ENCODE measurements at places on chromosomes 11 and 22.
A peak's percentile ranks its signal among the peaks of the same experiment; 100 is the strongest.

- DNase-seq, result no peak
These were observed 15.1 kb downstream of the TBX1 start for GRCh38 chr22:19775496-19776325.

DNA sequence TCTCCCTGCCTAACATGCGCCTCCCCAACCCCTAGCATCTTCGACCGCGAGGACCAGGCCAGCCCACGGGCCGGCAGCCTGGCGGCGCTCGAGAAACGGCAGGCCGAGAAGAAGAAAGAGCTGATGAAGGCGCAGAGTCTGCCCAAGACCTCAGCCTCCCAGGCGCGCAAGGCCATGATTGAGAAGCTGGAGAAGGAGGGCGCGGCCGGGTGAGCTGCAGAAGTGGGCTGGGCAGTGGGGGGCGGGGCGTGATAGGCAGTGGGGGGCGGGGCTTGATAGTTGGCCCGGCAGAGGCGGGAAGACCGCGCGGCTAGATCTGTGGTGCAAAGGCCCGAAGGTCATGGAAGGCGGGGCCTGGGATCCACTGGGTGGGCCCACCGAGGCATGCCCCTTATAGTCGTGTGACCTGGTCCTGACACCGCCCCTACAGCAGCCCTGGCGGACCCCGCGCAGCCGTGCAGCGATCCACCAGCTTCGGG lies 8.7 kb downstream of the SELENOM start:
- no peak for DNase-seq

- DNase-seq, result peak; percentile 61
These were observed 50.2 kb downstream of the FLRT1 start for GRCh38 chr11:64085906-64086257.

DNA sequence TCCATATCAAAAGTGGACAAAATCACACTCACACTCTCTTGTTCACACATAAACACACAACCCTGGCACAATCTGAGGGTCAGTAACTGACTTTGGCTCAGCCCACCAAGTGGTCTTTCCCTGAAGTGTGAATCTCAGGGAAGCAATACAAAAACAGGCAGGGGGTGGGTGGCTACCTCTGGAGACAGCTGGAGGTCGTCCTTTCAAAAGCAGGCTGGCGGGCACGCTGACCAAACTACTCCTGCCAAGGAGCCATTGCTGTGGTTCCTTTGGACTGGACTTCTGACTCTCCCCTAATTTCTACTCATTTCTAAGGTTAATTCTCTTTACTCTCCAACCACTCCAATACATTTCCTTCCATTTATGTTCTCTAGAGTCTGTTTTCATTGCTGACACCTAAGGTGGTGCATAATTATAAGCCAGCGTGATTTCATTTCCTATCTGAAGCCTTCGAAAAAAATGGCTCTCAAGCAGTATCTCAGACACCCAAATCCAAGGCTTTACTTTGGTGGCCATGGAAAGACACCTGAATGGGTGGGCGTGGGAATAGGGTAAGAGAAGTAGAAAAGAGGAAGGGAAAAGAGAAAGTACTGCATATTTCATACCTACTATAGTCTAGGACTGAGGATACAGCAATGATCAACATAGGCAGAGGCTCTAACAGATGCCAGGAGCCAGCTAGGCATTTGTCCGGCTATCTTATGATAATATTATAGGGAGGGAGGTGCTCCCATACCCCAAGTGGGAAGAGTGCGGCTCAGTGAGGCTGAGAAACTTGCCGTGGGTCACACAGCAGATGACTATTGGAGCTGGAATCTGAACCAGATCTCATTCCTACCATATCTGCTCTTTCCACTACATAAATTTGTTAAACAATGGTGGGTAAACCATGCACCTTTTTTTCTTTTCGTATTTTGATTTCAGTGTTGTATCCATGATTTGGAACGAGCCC lies 22.0 kb downstream of the FZD4 start:
- DNase-seq, result peak; percentile 23

DNA sequence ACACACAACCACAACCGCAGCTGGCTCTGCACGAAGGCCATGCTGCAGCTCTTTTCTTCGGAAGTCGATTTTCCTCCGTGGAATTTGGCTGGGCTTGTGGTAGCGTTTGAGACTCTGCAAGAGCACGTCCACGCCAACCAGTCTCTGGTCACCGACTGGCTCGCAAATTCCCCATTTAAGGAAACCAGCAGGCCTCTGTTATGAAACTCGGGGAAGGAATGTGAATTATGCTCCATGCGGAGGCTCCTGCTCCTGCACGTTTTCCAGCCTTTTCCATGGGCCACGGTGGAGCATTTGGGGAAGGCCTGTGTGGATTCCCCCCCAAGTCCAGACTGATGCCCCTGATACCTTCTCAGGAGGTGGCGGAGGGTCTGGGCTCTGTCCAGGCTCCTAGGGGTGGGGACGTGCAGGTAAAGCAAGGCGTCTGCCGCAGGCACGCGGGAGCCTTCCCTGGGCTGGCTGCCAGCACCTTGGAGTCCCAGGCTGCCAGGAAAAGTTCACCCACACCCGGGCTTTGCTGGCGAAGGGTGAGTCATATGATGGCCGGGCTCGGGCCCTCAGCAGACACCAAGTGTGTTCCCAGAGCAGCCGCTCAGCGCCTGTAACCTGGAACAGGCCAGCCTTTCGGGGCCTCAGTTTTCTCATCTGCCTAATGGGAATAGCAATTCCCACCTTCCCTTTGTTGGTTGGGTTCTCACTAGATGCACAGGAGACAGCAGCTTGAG lies 41.9 kb downstream of the LRP5 start:
- no peak for DNase-seq

DNA sequence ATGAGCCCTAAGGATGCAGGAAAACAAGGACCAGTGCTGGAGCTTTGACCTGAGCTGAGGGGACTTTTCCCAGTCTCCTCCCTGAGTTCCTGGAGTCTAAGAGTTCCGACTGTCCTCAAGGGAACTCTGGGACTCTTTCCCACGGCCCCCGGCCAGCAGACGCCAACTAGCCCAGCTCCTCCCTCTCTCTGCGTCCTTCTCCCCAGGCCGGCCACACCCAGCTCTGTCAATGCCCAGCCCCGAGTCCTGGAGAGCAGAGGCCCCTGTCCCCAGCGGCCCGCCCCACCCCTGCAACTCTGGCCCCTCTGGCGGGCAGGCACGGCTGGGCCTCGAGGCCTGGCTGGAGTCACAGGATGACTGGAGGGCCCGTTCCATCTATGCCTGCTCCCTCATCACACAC lies 29.8 kb downstream of the NECTIN1 start:
- no peak for DNase-seq

DNA sequence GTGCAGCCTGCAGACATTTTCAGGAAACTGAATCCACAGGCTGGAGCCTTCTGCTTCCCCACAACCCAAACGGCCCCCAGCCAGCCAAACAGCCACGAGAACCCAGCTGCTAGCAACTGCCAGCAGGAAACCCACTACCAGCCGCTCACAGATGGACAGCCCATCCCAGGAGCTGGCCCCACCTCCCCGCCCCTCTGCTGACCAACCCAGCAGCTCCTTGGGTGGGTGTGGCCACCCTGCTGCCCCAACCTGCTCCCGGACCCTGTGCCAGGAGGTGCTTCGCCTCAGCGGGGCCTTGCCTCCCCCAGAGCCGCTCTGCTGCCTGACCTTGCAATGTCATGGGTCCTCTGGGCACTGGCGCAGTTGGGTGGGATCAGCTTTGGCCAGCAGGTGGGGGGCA lies 8.2 kb upstream of the CCDC188 start:
- DNase-seq, result peak; percentile 63

DNA sequence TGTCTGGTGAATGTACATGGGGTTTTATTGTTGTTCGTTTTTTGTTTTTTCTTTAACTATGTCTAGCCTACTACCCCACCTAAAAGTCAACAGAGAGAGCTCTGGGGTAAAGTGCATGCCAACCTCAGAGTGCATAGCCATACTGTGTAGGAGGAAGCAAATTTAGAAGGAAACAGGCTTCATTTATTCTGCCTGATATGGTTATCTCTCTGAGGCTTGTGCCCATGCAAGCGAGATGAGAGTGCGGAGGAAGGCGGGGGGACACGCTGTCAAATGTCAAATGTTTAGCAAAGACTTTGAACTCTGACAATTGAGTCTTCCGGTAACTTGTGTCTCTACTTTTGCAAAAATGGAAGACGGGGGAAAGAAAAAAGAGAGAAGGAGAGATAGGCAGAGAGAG lies 295.5 kb downstream of the ETS1 start:
- DNase-seq, result no peak

DNA sequence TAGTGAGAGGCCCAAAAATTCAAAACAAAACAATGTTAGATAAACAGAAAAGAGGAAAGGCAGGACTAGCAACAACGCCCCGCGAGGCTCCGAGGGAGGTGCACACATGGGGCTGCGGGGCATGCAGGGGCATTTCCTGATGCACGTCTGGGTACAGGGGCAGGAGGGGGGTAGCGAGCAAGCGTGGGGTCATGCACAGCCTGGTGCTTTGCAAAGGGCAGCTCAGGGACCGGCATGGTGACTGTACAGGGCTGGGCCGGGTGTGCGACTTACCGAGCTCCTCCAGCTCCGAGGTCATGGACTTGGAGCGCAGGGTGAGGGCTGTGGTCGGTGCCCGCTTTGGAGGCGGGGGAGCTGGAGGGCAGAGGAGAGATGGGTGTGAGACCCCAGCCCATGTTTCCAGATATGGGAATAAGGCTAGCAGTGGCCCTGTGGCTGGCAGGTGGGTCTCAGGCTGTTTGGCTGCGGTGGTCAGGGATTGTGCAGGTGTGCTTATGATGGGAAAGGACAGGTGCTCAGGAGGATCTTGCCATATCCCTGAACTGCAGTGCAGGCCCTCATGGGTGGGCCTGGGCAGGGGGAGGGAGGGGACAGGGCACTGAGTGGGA lies 103.7 kb downstream of the CTTN start:
- no peak for DNase-seq

DNA sequence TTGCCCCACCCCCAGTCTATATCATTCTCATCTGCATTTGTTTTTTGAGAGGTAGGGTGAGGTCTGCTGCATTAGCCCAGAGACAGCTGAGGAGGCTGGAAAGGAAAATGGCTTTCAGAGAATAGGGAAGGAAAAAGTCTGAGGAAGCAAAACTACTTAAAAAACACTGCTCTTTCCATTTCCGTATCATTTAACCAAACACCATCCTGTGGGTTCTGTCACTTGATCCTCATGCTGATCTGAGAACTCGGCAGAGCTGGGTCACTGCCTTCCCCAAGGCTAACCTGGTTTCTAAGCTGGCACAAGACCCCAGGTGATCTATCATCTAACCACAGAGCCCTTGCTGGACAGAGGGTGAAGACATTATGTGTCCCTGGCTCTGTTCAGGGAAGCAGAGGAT lies 1.2 kb downstream of the FOLR2 start:
- no peak for DNase-seq

GRCh38 chr11:61564936-61565696 lies 15.8 kb downstream of the SYT7 start:
- no peak for DNase-seq

DNA sequence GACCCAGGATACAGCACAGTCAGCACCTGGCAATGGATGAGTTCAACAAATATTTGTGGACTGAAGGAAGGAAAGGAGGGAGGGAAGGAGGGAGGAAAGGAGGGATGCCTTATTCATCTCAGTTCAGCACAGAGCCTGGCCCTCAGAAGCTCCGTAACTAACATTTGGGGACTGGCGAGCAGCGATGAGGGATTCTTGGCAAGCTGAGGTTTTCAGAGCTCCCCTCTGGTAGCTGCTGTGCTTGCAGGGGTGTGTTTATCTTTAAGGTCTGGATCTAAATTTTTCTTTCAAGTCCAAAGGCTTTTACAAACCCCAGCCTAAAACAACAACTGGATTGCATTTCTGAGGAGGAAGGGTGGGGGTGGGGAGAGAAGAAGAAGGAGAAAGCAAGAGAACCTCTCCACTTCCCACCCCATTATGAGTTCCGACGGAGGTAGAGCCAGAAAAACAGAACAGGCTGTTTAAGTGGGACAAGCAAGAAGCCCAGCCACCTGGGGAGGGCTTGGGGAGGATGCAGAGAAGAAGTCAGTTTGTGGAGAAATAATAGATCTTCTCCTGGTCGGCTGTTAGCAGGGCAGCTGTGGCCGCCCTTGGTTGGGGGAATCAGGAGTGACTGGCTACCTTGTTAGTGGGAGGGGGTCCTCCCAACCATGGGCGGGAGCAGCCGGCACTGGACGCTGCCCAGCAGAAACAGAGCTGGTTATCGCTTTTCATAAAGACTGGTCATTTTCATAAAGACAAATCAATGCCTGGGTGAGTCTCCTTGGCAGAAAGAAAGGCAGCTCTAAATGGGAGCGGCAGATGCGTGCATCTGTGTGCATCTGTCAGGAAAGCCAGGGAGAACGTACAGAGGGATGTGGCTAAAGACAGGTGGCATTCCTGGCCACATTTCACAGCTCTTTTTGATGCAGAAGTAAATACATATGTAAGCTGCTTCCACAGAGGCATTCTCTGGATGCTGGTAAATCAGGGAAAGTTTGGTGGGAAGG lies 78.0 kb downstream of the TSPAN18 start:
- DNase-seq, result peak; percentile 40

DNA sequence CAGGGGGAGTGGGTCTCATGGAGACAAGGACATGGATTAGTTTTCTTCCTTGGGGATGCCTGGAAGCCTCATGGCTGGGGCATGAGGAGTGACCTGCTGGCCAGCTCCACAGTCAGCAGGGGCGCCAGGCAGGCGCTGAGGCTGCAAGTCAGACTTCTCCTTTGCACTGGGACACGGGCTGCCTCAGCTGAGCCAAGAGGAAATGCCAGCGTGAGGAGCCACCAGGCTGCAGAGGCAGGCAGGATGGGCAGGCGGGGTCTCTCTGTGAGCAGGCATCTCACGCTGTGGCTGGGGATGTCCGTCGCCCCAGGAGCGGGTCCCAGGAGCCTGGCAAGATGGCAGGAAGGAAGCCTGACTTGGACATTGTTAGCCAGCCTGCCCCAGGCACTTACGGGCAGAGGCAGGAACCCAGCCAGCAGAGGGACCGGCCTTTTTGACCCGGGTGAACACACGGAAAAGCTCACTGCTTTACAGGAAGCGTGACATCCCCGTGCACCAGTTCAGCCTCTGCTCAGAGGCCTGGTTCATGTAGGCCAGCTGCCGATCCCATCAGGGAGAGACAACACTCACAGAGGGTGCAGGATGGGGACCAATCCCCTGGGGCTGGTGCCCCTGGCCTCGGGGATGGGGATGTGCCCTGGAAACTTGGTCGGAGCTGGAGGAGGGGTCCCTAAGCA lies 10.2 kb downstream of the GNB1L start:
- DNase-seq, result no peak

DNA sequence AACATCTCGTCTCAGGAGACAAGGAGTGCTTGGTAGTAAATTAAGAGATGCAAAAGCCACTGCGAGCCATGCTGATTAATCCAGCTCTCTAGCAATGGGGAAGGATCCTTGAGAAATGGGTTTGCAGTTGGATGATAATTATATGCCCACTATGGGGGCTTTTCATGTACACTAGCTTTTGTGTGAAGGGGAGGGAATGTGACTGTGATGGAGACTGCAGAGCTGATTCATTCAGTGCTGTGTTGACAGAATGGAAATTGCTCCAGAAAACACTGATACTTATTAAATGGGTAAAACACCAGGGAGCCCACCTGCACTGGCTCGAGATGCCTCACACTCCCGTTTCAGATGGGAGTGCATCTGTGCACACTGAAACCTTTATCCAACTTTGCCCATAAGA lies 37.0 kb upstream of the KIRREL3 start:
- DNase-seq, result peak; percentile 98

- DNase-seq, result no peak
These were observed 9.4 kb upstream of the NAV2 start for GRCh38 chr11:19703211-19703610.

GRCh38 chr22:35045451-35045850 lies 20.5 kb upstream of the ISX start:
- peak; percentile 18 for DNase-seq
